ENCODE measurements at places on chromosomes 4 and X.

DNA sequence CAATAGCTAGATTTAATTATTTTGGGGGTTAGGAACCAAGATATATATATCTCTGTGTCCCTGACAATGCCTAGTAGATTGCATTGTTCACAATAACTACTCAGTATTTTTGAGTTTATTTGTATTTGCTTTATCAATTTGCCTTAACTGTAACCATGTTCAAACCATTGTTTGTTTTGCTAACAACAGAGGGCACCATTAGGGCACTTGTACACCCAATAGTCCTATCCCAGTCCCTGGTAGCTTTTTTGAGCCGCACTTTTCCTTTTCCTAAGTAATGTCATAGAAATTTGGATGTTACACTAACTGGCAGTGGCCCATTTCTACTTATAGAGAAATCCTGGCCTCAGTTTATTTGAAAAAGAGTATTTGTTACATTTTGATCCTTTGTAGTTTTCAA lies 575 bp upstream of the KLHL5 start:
- DNase-seq: no peak

DNA sequence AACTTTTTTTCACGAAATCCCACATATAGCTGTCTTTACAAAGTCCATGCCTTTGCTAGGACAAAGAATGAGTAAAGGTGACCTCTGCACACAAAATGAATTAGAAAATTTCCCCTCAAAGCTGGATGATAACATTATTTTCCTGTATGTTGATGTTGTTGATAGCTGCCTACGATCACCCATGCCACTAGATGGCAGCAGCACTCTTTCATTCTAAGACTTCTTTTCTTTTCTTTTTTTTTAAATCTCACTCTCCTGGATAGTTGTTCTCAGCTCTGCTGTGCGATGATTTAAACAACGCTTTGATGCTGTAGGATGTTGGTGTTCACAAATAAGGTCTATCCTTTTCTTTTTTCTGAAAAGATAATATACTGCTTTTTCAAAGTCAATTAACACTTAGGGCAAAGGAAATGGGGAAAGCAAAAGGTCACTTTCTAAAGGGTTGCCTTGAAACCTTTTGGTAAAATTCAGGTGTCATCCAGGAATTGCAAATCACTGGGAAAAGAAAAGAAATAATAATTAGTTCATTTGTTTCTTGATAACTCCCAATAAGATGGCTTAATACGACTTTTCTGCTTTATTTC lies 266.8 kb downstream of the C4orf33 start:
- peak; percentile 52 for DNase-seq

DNA sequence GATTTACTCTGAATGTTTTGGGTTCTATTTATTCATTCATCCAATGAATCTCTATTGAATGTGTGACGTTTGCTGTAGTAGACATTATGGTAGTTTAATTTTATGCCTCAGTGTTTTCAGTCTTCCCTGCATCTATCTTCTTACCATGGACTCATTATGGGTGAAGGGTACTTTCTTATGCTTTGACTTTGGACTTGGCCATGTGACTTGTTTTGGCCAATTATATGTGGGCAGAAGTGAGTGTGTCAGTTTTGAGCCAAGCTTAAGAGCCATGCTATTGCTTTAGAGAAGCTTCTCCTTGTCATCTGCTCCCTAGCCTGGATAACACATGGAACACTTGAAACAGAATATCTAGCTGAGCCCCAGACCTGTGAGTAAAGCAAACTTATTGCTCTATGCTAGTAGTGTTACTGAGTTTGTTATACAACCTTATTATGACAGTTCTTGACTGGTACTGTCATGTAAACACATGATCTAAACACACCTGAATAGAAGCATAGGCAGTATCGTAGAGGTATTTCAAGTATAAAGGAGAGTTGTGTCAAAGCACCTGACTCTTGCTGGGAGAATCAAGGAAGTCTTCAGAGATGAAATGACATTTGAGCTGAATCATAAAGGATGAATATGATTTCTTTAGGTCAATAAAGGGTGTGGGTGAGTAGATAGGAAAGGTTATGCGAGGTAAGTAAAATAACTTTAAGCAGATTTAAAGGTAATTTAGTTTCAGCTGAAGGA lies 128.4 kb downstream of the NAA11 start:
- DNase-seq: no peak

DNA sequence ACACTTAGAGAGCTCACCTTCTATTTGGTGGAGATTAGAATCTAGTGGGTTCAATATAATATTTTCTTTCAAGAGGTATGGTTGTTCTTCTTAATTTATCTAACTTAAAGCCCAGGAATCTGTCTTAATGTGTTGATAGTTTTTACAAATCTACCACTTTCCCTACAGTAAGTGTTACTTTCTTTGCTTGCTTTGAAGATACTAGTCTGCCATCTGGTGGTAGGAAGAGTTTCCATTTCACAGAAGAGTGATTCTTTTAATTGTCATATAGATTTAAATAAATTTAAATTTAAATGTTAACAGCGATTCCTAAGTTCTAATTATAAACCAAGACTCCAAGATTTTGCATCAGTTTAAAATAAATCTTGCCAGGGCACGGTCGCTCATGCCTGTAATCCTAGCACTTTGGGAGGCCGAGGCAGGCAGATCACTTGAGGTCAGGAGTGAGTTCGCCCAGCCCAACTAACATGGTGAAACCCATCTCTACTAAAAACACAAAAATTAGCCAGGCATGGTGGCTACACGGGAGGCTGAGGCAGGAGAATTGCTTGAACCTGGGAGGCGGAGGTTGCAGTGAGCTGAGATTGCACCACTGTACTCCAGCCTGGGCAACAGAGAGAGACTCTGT lies 43.5 kb downstream of the NUDT9 start:
- DNase-seq: no peak

GRCh38 chr4:93831716-93832496 lies 3.4 kb downstream of the ATOH1 start:
- no peak for DNase-seq

DNA sequence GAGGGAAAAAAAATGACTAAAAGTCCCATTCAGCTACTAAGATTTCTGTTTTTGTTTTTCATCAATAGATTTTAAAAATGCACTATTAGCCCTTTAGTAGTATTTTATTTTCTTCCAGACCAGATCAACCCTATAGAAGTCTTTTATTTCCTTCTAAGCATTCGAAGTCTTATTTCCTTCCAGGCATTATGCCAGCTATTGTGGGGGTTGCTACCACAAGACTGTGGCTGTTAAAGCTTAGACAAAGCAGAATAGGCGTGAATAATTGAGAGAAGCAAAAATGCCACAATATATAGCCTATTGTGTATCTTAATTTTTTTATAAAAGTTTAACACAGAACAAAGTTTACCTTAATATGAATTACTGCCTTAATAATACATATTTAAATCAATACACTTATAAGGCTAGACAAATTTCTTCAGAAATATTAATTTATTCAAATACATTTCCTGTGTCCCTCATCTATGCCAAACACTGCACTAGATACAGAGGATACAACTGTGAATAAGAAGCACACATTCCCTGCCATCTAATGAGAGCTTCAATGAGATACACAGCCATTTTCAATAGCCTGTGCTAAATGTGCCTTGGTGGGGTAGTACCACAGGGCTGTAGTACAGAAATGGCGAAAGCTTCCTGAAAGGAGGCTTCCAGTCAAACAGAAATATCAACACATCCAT lies 33.1 kb downstream of the SLC10A7 start:
- DNase-seq: no peak

GRCh38 chrX:54473993-54474859 lies 21.8 kb downstream of the FGD1 start:
- no peak for DNase-seq

DNA sequence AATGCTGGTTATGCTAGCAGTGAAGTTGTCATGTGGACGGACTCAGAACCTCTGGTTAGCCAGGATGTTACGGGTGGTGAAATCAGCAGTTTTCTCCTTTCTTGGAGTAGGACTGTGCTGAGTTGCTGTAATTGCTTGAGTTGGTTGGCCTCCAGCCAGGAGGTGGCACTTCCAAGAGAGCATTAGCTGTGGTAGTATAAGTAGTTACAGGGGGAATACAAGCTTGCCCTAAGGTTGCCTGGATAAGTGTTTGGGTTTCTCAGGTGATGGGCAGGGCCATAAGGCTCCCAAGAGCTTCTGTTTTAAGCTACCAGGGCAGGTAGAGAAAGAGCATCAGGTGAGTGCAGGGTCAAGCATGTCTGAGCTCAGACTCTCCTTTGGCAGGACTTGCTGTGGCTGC lies 103.0 kb downstream of the ZNF518B start:
- no peak for DNase-seq

DNA sequence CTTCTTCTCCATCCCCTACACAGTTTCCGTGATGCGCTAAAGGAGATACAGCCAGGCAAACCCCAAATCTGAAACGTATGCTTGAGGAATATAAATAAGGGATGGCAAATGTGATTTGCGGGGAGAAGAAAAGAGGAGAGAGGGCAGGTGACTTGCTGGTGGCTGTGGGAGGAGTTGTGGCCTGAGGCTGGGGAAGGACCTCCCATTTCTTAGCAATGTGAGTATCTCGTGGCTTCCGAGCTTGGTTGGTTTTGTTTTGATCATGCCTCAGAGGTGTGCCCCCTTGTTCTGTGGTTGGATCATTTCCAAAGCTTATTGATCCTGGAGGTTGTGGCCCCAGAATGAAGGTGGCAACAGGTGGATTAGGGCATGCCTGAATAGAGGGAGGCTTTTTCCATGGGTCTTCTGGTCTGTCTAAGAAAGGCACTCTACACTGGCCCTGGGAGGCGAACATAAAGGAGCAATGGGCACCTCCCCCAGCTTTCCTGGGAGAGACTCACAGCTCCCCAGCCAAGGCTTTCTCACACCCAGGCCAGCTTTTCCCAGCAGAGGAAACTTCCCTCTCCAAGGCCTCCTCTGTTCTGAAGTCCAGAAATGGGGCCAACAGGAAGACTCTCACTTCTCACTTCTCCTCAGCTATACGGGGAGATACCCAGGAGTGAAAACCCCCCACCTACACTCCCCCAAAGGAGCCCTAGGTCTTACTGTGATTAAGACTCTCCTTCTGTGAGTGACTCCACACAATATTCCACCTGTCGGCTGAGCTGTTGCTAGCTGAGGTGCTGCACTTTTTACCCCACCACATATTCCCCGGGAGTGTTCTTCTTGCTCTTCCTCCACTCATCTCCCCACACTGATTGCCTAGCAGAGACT lies 40.0 kb downstream of the C4orf51 start:
- peak; percentile 55 for DNase-seq

DNA sequence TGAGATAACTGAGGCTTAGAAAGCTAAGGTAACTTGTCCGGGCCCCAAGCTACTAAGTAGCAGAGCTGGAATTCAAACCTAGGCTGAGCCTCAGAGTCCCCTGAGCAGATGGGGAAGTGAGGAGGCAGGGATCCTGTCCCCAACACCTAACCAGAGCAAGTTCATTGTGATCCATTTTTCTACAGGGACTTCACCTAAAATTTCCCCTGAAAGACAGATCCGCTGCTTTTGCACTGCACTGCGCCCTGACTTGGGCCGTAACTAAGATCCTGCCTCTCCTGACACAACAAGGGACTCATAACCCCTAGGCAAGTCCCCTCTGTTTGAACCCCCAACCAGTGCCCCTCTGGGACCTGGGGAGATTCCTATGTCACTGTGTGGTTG lies 25.6 kb upstream of the MTM1 start:
- DNase-seq: no peak

DNA sequence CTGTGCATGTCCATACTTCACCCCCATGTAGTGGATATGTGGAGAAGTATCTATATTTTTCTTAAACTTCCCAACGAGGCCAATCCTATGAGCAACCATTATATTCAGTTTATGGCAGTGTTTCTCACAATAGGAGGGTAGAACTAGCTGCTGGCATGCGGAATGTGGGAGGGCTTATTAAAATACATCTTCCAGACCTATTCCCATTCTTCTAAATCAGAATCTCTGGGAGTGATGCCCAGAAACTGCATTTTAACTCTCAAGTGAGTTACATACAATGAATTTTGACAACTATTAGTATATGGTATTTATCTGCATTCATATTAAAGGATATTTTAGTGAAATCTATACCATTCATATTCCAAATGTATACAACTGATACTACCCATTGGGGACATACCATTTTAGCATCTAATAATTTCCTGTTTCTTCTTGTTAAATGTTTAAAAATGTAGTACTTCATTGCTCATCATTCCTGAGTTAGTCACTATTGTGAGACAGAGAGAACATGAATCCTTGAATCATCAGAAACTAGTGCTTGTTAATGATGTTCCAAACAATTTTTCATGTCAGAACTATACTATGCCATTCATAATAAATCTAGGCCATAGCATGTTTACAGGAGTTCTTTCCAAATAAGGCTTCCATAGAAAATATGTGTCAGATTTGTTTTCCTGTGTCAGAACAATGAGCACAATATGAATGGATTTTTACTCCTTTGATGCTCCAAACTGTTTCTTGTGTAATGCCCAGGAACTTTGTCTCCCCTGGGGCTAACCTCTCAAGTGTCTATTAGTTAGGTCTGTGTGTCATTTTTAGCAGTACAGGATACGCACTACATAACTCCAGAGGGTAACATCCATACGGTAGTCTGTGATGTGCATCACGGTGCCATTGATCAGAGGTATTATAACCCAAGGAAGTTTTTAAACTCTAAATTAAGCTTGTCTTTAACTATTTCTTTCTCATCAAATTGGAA lies 198.8 kb upstream of the BMP3 start:
- no peak for DNase-seq

- DNase-seq: no peak
Observed at GRCh38 chr4:63218856-63219255, 1190.4 kb downstream of the TECRL start.

GRCh38 chr4:142160509-142160908 lies 524.1 kb downstream of the IL15 start:
- no peak for DNase-seq

GRCh38 chr4:178808106-178808505 lies 1365.9 kb upstream of the AGA start:
- no peak for DNase-seq

GRCh38 chrX:47247206-47247998 lies 14.6 kb downstream of the USP11 start:
- no peak for DNase-seq

- no peak for DNase-seq
Observed at GRCh38 chr4:186759990-186760389, 36.3 kb upstream of the FAT1 start.

DNA sequence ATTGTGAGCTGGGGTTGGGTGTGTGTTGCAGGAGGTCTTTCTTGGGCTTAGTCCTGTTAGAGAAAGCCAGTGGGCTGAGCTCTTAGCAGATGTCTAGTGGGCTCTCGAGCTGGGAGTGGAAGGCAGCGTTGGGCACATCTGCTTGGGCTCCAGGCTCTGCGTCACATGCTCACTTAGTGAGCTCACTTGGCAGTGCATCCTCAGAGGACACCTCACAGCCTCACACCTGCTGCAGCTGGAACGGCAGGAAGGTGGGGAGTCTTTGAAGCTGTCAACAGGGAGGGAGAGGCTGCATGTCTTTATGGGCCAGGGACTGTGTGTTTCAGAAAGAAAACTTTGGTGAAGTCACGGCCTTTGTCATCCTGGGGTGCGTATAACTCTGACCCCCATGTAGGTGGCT lies 82.2 kb downstream of the PSAPL1 start:
- DNase-seq: no peak

DNA sequence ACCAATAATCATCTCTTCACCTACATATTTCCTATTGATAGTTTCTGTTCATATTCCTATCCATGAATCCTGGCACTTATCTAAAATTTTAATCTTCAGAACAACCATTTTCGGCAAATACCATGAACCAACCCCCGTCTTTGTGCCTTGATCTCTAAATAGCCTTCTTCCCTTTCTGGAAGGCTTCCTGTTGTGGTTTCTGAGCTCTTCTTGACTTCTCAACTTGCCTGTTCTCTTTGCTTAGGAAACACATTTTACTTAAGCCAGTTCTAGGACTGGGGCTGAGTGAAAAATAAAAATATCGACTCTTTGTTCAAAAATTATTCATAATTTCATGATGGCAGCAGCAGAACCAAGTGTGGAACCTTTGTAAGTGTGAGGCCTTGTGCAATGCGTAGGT lies 882.4 kb downstream of the C4orf33 start:
- DNase-seq: no peak

GRCh38 chr4:82688091-82688795 lies 110.4 kb downstream of the SCD5 start:
- DNase-seq: no peak

Data from activated naive CD8-positive, alpha-beta T cell treated with anti-CD3 and anti-CD28 coated beads, Interleukin-2, amount 50 U/mL, for 24 hours (primary cell).